ENCODE measurements at places on chromosomes 16 and 17.

GRCh38 chr16:10490141-10490540 lies 90.3 kb downstream of the EMP2 start:
- no peak for DNase-seq

GRCh38 chr16:31025339-31025738 lies 8.0 kb upstream of the STX4 start:
- DNase-seq = no peak

- no peak for DNase-seq
Observed at GRCh38 chr17:66647391-66647983, 187.4 kb upstream of the CACNG5 start.

GRCh38 chr17:61227866-61228265 lies 171.8 kb upstream of the TBX2 start:
- DNase-seq = no peak

DNA sequence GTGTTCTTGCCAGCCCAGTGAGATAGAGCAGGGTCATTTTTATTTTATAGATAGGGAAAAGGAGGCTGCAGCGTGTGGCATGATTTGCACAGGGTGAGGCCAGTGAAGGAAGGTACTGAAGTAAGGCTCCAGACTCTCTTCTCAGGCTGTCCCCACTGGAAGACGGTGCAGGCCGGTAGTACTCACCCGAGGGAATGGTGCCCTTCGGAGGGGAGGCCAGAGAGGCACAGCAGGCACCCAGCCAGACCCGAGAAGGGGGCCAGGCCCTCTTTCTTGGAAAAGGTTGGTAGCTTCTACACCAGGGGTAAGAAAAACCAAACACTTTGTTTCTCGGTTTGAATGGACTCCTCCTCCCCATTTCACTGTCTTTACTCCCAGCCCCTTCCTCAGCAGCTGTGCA lies 288 bp downstream of the ANKRD40CL start:
- peak; percentile 7 for DNase-seq

DNA sequence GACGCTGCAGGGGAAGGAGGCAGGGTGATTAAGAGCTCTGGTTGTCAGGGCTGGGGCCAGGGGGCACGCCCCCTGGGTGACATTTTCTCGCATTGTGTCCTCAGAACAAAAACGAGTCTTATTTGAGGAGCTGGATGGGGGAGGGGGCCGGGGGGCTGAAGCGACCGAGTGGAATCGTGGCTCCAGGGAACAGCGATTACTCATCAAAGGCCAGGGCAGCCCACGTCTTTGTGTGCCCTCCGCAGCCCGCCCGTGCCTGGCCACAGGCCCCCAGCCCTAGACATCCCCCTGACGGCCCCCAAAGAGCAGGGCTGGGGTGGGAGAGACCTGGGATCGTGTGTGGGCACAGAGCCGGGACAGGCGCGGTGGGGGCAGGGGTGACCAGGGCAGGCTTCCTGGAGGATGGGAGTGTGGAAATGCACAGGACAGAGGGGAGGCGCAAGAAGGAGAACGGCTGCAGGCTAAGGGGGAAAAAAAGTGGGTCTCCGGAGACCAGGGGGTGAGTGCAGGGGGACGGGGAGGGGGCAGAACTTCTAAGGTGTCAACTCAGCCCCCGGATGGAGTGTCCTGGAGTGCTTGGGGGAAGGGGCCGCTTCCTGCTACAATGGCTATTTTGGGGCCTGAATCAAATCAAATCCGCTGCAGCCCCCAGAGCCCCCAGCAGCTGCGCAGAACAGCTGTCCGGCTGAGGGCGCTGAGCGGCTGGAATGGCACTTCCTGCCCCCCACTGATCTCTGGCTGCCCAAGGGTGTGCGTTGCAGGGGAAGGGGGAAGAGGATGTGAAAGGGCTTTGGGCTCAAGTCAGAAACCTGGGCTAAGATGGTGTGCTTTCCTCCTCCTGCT lies 24.0 kb upstream of the PHB1 start:
- DNase-seq = no peak

DNA sequence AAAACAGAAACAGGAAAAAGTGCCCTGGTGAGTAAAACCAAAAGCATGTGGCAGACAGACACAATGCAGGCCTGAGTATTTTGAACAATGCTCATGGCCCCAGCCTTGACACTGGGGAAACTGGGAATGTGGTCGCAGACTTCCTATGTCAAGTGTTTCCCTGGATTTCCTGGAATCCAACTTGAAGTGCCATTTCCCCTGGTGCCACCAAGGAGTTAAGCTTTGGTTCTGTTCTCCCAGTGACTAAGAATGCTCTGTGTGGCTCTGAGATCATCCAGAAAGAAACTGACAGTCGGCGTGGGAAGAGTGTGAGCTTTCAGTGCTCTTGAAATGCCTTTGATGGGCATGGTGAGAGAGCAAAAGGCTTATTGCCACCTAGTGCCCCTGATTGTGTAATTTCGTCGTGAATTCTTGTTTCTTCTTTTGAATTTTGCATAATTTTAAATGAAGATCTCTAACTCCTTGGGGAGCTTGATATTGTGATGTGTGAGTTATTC lies 96.0 kb downstream of the YPEL2 start:
- peak; percentile 49 for DNase-seq

DNA sequence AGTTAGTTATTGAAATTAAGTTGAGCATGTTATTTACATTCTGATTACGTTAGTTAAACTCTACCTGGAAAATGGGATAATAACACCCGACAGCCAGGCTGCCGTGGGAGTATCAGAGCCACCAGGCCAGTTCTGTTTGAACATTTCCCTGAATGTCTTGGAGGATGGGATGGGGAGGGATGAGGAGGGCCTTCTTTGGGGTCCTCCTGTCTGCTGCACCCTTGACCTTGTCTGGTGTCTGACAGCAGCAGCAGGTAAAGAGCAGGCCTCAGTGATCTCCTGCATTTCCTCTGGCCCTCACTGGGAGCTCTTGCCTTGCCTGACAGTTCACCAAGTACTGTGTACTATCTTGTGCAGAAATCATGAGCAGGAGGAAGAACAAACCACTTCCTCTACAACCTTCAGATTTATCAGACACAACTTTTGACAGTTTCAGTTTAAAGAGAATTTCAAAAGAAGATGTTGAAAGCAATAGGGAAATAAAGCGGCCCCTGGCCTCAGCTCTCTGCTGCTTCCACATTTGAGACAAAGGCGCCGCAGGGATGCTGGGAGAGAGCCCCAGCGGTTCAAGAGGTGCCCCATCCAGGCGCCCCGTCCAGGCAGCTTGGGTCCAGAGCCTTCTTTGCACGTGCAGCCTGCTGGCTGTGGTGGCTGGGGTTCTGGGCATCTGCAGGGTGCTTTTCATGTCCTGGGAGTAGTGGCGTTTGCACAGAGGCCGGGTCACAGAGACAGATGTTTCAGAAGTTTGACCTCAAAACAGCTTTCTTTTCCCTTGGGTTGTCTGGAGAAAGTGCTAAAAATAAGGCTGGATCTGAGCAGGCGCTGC lies 25.3 kb downstream of the CMIP start:
- no peak for DNase-seq

DNA sequence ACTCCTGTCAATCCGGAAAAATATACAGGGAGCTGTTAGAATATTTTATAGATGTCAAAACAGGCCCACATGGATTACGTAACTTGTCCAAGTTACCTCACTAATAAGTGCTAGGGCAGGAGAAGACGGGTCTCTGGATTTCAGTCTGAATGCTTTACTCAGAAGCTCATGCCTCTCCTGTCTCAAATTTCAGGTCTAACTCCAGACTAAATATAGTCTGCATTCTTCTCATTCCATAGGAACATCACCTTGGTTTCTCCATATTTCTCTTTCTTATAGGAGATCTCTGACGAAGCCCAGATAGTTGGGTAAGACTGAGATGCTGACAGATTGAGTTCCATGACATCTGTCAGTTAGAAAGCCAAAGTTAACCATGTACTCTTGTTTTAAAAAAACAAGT lies 174.2 kb downstream of the STX8 start:
- no peak for DNase-seq

DNA sequence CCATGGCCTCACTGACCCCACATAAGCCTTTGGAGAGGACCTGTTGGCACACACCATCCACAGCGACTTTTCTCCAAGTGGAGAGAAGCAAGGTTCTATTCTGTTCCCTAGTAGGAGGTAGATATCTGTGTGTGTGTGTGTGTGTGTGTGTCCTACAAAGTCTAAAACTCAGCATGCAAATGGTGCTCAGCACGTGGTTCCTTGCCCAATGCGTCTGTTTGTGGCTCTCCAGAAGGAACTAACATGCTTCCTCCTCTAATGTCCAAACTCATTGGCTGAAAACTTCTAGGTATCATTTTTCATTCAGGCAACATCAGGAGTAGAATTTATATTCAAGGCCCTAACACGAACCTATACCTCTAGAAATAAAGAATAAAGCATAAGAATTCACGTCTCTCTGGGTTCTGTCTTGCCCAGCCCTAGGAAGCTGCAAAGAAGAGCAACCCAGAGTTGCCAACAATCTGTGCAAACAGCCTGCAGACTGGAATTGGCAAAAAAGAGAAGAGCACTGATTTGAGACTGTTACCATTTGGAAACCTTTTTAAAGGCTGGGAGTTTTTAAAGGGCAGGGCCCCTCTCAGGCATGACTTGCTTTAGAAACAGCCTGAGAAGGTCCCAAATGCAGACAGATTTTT lies 25.5 kb downstream of the MAP3K14 start:
- DNase-seq = no peak

GRCh38 chr17:73888862-73889261 lies 244.6 kb upstream of the SDK2 start:
- no peak for DNase-seq

DNA sequence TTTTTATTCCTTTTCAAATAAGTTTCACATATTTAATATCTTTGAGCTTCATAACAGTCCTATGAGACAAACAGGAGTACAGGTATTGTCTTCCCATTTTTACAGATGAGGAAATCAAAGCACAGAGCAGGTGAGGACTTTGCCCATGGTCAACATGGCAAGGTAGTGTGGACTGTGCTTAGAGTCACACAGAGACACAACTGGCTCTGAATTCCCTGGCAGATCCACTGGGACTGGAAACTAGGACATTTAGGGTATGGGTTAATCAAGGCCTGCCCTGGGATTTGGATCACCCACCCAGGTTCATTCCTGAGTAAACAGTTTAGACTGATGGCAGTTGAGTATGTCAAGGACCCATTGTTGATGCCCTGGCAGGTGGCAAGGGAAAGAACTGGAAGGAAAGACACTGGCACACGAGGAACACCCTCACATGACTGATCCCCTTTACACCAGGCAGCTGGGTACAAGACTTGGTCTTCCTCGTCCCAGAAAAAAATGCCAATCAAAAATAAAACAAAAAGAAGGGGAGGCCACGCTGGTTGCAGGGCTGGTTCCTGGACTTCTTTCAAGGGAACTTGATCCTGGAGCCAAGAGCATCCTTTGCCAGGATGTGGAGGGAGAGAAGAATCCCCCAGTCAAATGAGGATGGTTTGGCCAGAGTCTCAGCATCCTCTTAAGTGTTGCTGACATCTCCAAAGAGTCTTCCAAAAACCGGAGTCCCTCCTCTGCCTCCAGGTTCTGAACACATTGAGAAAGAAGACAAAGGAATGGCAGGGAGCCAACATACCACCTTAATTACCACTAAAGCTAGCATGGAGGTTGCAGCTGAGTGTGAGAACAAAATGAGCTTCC lies 34.9 kb downstream of the CHD9 start:
- no peak for DNase-seq

DNA sequence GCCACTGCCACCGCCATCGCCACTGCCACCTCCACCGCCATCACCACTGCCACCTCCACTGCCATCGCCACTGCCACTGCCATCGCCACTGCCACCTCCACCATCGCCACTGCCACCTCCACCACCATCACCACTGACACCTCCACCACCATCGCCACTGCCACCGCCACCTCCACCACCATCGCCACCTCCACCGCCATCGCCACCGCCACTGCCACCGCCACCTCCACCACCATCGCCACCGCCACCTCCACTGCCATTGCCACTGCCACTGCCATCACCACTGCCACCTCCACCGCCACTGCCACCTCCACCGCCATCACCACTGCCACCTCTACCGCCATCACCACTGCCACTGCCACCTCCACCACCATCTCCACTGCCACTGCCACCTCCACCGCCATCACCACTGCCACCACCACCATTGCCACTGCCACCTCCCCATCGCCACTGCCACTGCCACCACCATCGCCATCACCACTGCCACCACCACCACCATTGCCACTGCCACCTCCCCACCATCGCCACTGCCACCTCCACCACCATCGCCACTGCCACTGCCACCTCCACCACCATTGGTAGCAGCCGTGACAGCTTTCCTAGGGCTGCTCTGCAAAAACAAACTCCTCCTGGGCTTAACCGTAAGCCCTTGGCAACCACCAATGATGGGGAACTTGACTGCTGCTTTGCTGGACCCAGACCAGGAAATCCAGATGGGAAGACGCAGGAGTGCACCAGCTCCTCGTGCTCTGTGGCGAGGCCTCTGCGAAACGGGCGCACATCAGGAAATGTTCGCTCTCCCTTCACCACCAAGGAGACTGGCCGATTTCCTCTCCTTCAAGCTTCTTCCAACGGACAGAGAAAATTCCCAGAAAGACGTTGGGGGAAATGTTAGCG lies 147.2 kb downstream of the RBFOX3 start:
- no peak for DNase-seq

GRCh38 chr17:32185875-32186274 lies 43.6 kb downstream of the RHOT1 start:
- DNase-seq = no peak

DNA sequence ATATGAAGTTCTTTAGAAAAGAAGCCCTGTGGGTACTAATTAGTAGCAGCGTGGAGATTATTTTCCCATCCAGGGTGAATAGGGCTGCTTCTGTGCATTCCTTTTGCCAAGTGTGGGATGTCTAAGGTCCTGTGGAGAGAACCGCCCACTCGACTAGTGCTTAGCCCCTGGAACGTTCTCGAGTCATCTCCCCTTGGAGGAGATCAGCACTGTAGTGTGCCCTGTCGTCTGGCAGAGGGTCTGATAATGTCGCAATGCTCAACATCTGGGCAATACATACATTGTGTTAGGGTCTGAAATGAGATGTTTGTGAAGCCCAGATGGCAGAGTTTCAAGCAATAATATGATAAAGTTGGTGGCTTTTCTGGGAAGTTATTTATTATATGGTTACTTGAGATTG lies 64.8 kb downstream of the SPECC1 start:
- DNase-seq = no peak

DNA sequence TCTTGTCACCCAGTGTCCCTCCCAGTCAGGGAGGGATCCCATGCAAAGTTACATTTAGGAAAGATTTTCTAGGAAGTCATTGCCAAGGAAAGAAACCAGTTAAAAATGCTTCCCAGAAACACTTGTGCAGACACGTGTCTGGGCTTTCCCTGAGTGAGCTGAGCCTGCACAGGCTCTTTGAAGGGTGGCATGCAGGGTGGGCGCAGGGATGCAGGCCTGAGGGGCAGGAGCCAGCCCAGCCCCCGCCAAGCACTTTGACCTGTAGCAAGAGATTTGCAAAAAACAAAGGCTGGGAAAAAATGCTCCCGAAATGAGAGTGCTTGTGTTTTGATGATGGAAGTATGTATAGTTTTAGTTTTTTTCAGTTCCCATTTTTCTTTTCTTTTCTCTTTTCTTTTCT lies 52.4 kb downstream of the B9D1 start:
- no peak for DNase-seq

- DNase-seq = no peak
Observed at GRCh38 chr17:31289790-31290189, 7.2 kb downstream of the OMG start.

DNA sequence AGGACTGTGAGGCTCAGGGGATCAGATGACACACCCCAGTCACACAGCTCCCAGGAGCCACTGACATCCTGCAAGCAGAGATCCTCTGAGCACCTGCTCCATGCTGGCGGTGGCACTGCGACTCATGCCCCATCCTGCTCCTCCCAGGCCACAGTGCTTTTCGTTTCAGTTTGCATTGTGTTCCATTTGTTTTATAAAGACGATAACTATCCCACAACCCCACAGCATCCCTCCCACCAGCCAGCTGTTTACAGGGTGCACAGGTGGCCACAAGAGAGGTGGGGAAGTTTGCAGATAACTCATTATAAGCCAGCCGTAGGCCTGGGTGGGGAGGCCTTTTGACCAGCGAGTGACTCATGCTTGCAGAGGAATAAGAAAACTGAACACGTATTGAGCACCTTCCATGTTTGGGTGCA lies 28.2 kb downstream of the BCO1 start:
- peak; percentile 34 for DNase-seq
